Esophagus squamous epithelium (tissue), 5 donors: ENCODE measurements at places on chromosomes 6 and 20.
A peak's percentile ranks its signal among the peaks of the same experiment; 100 is the strongest.

GRCh38 chr6:6412221-6412620 is 91.8 kb upstream of the F13A1 start:
- no peak for DNase-seq

- no peak for DNase-seq
Observed at GRCh38 chr6:29146179-29146578, 24.5 kb upstream of the OR2J2 start.

- no peak for DNase-seq
Observed at GRCh38 chr6:48990739-48991138, 472.3 kb downstream of the MMUT start.

DNA sequence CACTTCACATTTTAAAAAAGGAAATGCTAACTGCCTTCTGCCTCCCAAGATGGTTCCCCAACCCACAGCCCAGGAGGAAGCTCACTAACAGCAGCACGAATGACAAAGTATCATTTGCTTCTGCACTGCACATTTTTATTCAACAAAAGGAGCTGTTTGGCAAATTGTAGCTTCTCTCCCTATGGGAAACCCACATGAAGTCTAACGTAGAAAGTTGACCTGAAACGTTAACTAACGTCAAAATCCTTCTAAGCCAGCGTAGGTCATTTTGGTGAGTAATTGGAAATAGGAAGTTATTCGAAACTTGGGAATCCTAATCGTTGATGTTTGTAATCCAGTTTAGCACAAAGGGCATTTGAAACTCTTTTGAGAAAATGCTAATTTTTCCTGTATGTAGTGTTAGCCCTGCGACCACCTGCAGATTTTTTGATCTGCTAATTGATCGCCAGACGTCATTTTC is 2.9 kb downstream of the SALL4 start:
- no peak for DNase-seq

GRCh38 chr20:35257175-35257909 is 20.6 kb downstream of the MMP24OS start:
- DNase-seq, result no peak

GRCh38 chr6:157126183-157127098 is 196.9 kb downstream of the TMEM242 start:
- DNase-seq, result no peak

DNA sequence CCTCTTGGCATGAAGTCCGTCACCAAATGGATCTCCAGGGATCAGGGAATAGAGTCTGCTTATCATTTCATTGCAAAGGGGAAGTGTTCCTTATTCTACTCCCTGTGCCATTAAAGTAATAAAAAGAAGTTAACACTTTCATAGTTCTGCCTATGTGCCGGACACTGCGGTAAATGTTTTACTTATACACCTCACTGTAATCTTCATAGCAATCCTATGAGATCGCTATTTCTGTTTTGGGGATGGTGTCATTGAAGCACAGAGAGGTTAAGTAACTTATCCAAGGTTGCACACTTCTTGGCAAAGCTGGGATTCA is 177.7 kb downstream of the TSHZ2 start:
- no peak for DNase-seq

- no peak for DNase-seq
Observed at GRCh38 chr6:134495203-134495889, 177.4 kb upstream of the SGK1 start.

- peak; percentile 63 for DNase-seq
Observed at GRCh38 chr6:13814176-13814937, at the start of gene MCUR1. TSS of gene MCUR1 (minus strand) at chr6:13814557. CDS start at chr6:13814429, 128 bp downstream.

DNA sequence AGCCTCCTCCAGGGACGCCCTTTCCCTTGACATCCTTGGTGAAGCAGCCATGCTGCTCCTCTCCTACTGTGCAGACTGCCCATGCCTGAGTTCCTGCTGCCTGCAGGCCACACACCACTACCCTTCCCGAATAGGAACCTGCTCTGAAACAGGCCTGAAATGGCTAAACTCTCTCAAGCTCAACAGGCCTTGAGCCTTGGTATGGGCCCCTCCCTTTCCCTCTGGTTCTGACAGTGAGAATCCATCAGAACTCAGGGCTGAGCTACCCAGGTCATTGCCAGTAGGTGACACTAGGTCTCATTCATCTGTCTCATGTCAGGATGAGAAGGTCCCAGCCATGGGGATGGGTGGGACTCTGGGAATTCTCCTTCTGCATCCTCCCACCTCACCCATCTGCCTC is 25.7 kb downstream of the RAET1L start:
- no peak for DNase-seq

GRCh38 chr6:151914484-151914883 is 107.0 kb downstream of the ESR1 start:
- DNase-seq, result no peak

- DNase-seq, result no peak
Observed at GRCh38 chr20:11724097-11724496, 193.6 kb upstream of the BTBD3 start.

- no peak for DNase-seq
Observed at GRCh38 chr6:1689141-1689540, 79.4 kb downstream of the FOXC1 start.

GRCh38 chr20:40241596-40242343 is 447.3 kb downstream of the MAFB start:
- no peak for DNase-seq

DNA sequence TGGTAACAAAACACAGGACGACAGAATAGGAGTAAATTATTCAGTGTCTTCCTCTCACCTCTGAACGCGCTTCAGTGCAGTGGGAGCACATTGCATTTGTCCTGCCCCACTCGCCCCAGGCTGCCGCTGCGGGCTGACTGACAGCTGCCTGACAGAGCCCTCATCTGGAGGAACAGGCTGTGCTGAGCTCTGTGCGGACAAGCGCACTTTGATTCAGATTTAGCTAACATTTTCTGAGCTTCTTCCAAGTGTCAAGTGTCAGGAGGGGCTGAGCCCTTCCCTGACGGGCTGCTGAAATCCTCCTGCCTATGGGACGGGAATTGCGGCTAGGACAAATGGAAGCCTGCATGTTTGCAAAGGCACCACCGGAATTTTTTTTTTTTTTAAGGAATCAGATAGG is 383.0 kb upstream of the CDH4 start:
- no peak for DNase-seq

GRCh38 chr6:109303640-109304283 is 78.5 kb downstream of the CD164 start:
- no peak for DNase-seq

DNA sequence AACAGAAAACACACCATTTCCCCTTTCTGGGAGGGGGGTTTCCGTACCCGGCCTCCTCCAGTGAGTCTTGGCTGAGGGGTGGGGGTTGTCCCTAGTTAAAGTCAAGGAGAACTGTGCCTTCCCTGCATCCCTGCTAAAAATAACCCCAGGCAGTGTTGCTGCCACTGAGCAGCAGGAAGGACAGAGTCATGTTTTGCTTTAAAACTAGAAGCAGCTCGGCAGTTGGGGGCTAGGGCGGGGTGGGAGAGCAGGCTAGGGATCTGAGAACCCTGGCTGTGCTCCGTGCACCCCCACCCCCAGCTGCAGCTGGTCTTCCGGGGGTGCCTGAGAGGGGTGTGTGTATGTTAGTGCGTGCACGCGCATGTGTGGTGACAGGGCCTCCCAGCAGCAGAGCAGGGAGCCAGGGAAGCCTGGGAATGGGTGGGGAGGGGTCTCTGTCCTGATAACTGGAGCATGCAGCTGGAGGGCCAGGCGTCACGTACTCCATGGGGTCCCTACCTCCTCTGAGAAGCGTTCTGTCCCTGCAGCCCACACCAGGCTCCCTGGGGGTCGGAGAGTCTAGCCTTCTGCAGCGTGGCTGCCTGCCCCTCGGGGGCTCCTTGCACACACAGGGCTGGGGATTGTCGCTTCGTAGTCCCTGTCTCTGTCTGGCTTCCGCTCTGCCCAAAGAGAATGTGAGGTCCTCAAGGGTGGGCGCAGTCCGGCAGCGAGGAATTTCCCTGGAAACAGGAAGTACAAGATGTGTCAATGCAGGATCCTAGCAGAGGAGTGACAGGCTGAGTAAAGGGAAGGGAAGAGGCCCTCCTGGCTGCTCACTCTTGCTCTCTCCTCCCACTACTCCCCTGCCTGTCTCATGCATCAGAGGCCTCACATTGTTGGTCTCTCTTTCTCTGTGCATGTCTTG is 16.8 kb upstream of the ARMC12 start:
- no peak for DNase-seq

DNA sequence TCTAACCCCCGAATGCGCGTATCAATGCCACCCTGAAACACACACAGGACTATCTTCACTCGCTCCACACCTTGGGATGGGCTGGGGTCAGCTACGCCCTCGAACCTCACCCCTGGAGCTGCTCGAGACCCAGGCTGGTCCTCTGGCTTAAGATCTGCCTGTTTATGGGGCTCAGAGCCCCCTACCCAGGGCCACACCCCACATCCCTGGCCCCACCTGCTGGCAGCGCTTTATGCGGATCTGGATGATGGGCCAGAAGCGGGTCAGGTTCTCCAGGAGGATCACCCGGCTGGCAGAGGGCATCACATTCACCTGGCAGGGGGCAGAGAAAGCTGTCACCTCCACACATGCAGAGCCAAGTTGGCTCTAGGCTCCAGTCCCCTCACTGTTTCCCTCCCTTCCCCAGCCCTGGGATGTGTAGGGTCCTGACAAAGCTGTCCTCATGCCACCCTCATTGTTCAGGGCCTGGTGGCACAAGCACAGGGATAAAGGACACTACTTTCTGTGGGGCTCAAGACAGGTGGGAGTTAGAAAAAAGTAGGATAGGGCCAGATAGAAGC is 8.2 kb downstream of the CUL7 start:
- DNase-seq, result no peak

DNA sequence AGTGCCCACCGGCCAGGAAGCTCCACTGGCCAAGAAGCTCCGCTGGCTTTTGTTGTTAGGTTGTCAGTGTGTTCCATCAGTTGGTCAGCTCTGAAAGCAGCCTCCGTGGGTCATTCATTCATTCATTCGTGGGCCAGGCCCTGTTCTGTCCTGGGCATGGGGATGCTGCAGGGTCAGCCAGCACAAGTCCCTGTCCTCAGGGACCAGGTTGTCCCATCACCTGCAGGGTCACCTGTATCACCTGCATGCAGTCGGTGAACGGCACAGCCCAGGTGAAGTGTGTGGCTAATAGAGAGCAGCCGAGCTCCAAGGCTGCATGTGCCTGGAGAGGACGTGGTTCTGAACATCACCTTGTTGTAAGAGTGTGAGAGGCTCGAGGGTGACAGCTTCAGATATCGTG is 403.5 kb downstream of the CDH4 start:
- no peak for DNase-seq
